SHP77 treated with DMSO at 0.1 percent for 48 hours (cell line): ENCODE measurements at places on chromosomes 6 and 20.
A peak's percentile ranks its signal among the peaks of the same experiment; 100 is the strongest.

DNA sequence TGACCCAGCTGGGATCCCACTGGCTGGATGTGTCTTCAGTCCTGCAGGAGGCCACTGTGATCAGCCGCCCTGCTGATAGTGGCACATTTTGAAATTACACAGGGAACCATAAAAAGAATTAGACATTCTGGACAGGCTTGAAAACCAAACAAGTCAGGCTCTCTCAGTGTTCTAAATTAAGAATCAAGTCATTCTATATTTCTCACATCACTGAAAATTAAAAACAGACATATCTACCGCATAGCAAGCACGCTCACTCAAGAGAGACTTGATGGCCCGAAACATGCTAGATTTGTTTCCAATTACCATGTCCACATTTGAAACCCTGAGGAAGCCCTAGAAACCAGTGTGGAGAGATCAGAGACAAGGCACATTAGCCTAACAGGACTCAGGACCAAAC lies 57.7 kb downstream of the NFATC2 start:
- DNase-seq = no peak

- DNase-seq = no peak
Observed at GRCh38 chr20:9515214-9515585, 810 bp downstream of the LAMP5 start.

DNA sequence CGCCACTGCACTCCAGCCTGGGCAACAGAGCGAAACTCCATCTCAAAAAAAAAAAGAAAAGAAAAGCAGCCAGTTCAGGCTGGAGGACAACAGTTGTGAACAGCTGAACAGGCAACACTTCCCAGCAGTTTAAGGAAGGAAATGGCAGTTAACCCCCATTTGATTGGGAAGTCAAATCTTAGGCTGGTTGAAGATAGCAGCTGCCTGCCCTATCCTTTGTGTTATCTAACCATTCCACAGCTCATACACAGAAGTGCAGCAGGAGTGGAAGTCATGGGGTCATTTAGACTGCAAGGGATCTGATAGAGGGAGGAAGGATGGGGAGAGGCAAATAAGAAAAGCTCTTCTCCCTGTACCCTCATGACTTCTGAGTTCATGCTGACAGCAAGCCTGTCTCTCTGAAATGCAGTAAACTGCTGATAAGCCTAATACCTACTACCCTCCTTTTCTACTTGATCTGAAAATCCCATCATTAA lies 35.3 kb downstream of the KCTD20 start:
- DNase-seq = no peak

GRCh38 chr6:108492131-108492766 lies 68.5 kb upstream of the FOXO3 start:
- no peak for DNase-seq

GRCh38 chr20:34079818-34080217 lies 32.2 kb downstream of the EIF2S2 start:
- DNase-seq = no peak

DNA sequence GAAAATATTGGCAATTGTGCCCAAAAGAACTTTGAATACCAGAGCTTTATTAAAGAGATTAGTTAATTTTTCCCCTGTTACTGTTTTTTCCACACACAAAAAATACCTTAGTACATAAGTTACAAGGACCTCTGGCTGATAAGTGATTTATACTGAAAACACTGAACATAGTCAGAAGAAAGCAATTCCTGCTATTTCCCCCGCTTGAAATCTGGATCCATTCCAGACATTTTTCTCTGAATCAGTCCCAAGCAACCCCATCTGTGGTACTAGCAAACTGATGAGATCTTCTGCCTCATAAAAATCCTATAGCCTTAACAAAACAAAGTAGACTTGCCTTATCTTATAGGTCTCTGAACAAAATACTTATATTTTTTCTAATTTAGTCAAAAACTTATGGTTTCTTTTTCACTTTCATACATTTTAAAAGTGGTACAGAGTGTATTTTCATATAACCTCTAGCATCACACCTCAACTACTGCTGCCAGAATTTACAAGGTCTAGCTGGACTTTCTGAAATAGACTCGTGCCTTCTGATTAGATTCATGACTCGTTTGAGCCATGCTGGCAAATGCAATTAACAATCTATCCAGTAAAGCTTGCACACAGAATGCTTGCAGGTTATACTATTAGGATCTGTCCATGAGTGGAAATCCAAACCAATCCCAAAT lies 111.9 kb downstream of the TBX18 start:
- no peak for DNase-seq

- DNase-seq = no peak
Observed at GRCh38 chr6:151804585-151805285, 2.7 kb upstream of the ESR1 start.

DNA sequence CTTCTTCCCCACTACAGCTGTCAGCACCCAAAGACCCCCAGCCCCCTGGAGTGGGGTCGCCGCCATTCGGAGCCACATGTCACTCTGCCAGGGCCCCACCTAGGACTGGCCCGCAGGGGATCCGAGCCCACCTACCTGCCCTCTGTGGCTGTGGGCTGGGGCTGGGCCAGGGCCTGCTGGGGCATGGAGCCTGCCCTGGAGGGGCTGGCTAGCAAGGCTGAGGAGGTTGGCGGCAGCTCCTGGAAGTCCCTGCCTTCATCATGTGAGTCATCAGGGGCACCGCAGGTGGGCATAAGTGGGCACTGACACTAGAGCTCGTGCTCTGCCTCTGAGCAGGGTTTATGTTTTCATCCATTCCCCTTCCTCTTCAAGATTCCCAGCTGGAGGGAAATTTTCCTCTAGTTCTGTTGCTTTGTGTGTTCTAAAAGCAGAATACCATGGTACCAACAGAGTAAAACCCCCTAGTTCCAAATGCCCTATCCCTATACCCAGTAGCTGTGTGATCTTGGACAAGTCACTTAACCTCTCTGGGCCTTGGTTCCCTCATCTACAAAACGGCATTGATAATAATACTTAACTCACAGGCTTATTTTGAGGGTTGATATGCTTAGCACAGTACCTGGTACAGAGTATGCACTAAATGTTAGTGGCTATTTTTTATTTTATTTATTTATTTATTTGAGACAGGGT lies 8.7 kb upstream of the FANCE start:
- no peak for DNase-seq

DNA sequence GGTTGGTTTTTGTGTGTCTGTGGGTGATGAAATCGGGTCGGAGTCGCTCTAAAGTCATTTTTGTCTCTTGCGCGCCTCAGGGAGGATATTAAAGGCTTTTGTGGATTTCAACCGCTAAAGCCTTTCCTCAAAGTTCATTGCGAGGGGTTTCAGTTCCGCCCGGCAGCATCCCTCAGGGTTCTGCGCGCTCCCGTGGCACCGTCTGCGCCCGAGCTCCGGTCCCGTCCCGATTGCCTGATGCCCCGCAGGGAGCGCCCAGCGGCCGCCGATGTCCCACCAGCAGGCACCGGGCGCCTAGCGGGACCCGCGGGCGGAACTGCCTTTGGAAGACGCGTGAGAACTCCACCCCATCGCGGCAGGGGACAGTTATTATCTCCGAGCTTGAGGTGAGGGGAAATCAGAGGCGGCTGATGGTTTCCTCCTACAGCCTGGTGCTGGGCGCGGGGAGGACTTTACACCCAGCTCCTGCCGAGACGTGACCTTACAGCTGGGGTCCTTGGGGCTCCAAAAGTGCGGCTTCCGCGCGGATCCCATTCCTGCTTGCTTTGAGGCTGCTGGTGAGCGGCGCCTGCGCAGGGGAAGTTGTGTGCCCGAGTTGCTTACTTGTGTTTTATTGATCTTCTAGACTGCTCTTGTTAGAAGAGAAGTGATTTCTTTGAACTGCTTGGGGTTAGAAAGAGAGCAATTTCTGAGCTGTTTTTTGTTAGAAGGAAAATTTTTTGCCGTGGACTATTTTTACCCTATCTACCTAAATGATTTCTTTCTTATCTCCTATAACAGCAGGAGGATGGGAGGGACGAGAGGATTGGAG lies 27.1 kb downstream of the ULBP1 start:
- DNase-seq = no peak

GRCh38 chr6:108421366-108421765 lies 126.5 kb downstream of the AFG1L start:
- no peak for DNase-seq

DNA sequence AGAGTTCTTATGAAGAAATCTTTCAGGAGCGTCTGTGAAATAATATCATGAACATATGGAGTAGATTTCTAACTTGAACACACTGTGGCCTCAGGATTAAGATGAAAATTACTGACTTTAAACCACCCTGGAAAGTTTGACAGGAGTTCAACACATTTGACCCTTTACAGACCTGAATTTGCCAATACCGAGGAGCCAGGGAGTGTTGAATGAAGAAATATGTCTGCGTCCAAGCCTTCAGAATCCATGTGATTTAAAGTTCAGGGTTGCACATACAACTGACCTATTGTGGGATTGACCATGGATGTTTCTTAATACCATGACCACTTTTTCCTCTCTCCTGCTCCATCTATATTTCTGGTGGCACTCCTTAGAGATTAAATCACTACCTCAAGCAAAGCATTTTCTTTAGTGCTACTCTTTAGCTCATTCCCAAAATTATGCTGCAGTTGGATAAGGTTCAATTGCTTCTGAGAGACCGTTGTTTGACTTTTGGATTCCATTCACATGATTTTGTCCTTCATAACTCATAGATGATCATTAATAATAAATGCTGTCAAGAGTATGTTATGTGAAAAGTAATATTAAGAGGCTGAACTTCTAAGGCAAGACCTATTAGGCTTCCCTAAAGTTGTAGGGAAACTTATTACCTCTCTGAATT lies 57.4 kb downstream of the PRL start:
- no peak for DNase-seq

DNA sequence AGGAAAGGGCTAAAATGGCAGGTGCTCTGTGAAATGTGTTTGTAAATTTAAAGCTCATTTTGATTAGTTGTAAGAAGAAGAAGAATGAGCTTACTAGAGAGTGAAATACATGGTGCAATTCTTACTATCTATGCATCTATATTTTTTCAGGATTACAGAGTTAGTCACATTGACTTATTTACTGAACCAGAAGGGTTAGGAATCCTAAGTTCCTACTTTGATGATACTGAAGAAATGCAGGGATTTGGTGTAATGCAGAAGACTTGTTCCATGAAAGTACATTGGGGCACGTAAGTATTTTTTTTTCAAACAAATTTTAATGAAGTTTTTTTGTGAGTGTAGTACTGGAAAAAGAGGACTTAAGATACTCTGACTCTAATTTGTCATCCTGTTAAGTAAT lies 99.3 kb downstream of the RTN4IP1 start:
- DNase-seq = no peak

GRCh38 chr6:57207872-57208271 lies 14.2 kb downstream of the RAB23 start:
- no peak for DNase-seq

GRCh38 chr6:64160486-64160885 lies 524.9 kb downstream of the PHF3 start:
- no peak for DNase-seq

DNA sequence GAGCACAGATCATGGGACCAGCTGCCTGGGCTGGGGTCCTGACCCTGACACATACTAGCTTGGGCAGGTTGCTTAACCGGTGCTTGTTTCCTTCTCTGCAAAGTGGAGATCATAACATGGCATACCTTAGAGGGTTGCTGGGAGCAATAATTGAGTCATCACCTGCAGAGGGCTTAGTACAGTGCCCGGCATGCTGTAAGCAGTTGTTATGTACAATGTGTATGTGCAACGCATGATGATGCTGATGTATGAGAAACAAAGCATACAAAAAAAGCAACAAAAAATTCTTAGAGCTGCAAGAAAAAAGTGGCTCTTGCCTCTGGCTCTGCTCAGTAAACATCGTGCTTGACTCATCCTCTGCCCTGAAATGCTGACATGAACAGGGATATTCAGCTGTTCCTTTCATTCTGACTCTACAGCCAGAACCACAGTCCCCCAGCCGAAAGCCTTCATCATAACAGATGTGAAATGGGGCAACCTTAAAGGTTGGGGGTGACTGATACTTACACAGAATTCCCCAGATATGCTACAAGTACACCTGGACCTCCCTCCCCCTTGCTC lies 91.7 kb downstream of the CLIC5 start:
- DNase-seq = no peak

- DNase-seq = no peak
Observed at GRCh38 chr6:156970595-156971112, 193.5 kb downstream of the ARID1B start.

DNA sequence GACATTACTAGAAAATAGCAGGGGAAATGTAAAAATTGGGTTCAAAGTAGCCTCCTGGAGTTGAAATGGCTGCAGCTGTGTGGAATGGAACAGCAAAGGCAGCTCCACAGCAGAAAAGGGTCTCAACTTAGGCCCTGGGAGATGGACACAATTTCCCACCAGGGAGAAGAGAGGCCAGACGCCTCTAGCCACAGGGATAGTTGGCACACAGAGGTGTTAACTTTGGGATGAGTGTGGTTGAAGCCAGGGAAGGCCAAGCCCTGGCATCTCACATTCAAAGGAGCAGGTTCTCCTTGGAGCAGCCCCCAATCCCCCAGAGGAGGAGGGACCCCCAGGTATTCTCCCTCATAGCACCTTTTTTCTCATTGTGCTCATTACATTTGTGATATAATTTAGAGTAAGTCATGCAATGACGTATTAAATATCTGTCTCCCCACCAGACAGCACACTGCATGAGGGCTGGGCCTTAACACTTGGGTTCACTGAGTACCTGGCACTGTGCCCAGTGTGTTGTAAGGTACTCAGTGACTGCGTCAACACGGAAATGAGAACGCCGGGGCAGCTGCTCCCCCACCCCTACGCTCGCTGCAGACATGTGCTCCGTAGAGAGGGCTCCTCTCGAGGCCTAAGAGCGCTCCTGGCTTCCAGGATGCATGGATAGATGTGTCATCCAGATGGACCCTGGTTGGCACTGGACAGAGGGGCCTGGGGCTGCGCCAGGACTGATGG lies 76.0 kb upstream of the CD93 start:
- DNase-seq = peak; percentile 99

DNA sequence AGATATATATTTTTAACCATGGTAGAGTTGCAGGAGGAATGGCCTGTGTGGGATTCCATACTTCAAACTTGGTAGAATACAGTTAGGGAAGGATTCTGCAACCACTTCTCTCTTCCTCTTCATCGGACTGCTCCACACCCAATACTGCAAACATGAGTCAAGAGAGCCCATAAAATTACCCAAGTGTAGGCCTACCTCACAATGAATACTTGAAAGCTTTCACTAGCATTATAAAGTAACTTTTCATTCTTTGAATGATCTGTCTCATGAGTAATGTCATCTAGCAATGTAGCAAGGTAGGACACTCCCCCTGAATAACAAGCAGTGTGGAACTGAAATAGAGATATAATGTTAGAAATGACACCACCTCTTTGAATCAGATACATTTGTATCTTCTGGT lies 79.4 kb downstream of the FOXC1 start:
- no peak for DNase-seq

GRCh38 chr6:168124158-168124557 lies 45.1 kb upstream of the FRMD1 start:
- DNase-seq = no peak
